Hematopoietic multipotent progenitor cell (in vitro differentiated cells): ENCODE measurements at places on chromosomes 6 and 20.

- no peak for DNase-seq
These were observed 15.4 kb downstream of the FOXC1 start for GRCh38 chr6:1624851-1625781.

DNA sequence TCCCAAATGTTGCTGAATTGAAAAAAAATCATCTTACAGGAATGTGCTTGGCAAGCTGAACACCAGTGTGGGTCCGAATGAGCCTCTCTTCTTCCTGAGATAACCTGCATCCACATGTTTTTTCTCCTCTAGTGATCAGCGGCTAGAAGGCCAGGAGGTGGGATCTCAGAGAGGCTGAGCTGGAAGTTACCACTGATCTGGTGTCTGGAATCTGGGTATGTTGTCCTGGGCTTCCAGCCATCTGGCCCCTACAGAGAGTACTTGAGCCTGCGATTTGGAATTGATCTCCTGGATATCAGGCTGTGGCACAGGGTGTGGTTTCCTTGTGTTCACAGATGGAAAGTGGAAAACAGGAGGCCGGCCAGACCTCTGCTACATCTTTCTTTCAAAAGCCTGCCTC is 35.9 kb downstream of the SULF2 start:
- no peak for DNase-seq

DNA sequence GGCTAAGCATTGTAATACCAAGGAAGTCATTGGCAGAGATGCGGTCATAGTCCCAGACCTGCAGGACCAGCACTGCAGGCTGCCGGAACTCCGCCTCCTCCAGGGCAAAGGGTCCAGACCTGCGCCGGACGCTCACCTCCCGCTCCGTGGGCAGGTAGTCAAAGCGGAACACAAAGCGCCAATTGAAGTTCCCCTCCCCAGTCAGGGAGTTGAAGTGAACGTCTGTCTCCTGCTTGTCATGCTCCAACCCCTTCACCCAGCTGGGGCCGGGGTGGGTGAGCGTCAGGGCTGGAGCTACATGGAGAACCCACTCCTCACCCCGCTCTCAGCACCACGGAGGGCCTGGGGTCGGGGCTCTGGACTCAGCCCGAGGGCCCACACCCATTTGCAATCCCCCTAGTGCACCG is 18.2 kb downstream of the ERGIC3 start:
- no peak for DNase-seq

GRCh38 chr20:572727-573126 is 29.1 kb upstream of the CSNK2A1 start:
- no peak for DNase-seq

GRCh38 chr6:74931558-74931957 is 274.3 kb downstream of the COL12A1 start:
- no peak for DNase-seq

GRCh38 chr6:89750338-89750737 is 69.3 kb downstream of the MDN1 start:
- DNase-seq, result no peak

DNA sequence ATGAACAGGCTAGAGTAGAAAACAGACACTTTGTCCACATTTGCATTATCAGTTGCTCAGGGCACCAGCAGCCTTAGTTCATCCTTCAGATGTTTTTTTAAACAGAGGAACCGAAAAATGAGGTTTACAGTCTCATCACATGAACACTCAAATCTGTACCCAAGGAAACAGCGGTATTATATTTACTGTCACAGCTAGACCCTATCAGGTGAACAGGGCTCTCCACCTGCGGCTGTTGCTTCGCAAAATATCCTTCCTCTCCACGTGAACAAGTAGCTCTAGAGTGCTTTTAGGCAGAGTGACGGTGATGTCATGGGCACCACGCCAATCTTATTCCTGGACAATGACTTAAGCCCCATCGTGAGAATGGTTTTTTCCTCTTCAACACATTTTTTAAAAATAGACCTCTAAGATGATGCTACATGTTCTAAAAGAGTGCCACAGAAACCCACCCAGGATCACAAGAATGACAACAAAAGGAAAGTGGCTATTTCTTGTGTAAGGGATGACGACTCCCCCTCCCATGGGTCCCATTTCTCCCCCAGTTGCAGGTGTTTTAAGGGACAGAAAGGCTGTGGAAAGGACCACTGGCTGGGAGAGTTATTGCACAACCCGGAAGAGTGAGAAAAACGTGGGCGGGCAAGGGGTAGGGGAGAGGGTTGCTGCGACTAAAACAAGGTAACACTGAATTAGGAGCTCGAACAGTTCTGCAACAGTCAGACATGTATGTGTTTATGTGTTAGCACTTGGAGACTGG is 77.7 kb downstream of the EFHC1 start:
- DNase-seq, result no peak

DNA sequence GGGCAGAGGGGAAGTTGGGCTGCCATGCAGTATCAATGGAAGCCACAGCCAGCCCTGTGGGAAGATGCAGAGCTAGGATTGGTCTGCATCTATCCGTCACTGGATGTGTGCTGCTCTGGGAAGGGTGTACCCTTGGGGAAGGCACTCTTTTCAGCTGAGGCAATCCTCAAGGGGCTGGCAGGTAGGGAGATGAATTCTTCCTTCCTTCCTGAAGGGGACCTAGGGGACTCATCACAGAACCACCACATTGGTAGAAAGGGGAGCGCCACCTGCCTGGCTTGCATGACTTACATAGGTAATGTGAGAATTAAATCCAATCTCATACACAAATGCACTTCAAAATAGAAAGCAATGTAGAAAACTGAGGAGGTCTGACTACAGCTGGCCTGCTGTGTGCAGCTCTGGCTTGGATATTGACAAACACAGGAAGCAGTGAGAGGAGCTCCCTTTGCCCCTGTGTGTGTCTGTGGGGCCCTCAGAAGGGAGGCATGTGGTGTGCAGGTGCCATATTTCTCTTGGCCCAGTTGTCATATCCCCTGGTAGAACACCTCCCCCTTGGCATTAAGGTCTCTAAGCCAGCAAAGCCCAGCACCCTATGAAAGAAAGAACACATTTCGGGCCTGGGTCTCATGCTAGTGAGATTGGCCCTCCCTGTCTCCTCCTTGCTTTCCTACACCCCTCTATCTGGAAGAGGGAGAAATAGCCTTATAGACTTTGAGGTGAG is 260.3 kb upstream of the MOCS1 start:
- no peak for DNase-seq

- DNase-seq, result no peak
These were observed 593 bp upstream of the RALGAPB start for GRCh38 chr20:38471987-38472512.

DNA sequence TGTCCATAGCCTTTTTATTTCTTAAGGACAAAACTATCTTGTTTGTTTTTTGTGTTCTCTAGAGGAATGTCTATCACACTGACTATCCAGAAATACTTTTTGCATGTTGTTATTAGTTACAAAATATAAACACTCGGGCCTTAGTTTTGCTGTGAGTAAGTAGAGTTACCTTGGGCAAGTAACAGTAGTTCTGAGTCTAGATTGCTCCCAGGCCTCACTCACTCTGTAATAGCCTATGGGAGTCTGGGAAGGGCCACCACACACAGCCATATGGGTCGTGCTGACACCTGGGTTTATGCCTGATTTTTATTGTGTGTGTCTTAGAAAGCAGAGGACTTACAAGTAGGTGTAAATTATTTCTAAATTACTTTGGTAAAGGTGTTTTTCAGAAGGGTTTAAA is 185.8 kb downstream of the TMEM242 start:
- DNase-seq, result no peak

GRCh38 chr6:152209211-152209610 is 401.7 kb downstream of the ESR1 start:
- no peak for DNase-seq

DNA sequence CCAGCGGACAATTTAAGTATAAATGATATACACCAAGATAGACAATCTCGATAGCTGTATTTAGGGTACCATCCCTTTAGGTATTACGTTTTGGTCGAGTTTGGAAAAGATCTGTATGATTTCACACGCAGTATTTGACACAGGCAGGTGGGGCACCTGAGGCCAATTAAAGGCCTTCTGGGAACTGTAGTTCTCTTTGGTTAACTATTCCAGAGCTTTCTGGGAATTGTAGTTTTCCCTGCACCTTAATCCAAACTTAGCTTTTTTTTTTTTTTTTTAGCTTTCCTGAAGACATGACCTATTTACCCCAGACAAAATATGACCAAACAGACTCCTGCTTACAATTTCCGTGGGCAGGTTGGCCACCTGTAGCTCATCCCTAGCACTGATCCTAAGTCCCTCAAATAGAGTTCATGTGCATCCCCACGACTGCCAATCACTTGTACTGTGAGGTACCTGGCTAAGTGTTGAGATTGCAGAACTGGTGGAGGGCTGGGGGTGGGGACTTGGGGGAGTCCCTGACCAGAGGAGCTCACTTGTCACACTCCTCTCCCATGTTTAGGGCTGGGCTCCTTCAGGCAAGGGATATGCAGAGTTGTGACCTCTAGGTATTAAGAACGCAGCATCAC is 999 bp upstream of the EHMT2 start:
- DNase-seq, result no peak

- no peak for DNase-seq
These were observed 598 bp downstream of the FABP7 start for GRCh38 chr6:122780114-122780513.

- peak; percentile 87 for DNase-seq
These were observed 2.3 kb downstream of the TUBB start for GRCh38 chr6:30722280-30723112.

- no peak for DNase-seq
These were observed 9.0 kb upstream of the SLC2A10 start for GRCh38 chr20:46700481-46700880.

GRCh38 chr6:145271040-145271439 is 464.3 kb downstream of the EPM2A start:
- no peak for DNase-seq

DNA sequence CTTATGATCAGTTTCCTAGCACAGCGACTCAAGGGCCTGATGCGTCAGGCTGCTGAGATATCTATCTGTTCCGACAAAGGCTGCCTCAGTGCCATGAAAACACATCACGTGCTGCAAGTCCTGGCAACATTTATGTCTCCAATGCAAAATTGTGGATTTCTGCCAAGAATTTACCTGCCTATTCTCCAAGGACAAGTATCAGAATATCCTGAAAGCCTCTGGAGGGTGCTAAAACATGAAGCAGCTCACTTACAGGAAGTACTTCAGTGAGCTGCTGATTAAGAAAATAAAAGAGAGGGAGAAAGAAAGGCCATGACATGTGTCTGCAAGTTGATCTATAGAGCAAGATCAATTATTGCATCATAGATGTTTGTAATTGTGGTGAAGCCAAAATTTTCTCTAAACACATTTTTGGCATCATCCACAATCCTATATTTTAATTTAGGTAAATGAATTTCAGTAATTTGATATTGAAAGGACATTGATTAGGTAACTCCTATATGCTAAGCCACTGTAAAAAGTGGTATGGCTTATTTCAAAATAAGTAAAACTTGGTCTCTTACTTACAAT is 25.8 kb upstream of the TPBG start:
- DNase-seq, result no peak

DNA sequence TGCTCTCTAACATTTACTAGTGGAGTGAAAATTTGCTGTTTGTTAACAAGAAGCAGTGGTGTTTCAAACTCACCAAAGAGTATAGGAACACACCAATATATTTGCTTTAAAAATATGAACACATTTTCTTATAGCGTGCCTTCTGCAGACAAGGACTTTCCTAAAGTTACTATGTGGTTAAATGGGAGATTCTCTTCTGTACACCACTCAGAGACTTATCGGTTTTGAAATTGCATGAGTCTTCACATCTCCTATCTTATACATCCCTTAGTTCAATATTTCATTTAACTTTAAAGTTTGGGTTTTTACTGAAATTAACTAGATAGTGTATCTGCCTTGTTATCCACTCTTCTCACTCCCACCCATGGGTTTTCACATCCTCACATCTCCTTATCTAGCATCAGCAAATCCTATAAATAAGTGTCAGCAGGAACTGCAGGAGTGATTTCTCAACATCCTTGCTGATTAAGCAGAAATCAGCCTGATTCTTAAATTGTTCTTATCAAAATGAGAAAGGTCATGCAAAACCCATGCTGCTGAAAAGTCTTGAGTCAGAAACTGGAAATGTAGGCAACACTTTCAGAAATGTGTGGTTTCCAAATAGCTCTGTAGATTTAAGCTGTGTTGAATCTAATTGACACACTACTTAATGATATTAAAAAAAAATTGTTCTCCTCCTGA is 1075.6 kb upstream of the GJE1 start:
- no peak for DNase-seq

DNA sequence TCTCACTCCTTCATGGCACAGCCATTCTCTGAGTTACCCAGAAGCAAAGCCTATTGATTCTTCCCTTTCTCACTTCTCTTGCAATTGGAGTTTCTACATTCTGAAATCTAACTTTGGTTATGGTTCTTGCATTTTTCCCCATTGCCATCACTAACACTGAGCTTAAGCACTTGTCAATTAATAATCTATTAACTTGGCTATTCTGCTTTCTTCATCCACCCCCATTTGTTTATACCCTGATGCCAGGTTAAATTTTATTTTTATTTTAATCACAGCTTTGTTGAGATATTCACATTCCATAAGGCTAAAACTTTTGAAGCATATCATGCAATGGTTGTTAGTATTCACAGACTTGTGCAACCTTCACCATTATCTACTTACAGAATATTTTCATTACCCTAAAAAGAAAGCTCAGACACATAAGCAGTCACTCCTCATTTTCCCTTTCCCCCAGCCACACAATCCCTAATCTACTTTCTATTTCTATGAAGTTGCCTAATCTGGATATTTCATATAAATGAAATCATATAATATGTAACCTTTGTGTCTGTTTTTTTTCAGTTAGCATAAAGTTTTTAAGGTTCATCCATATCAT is 222.3 kb downstream of the UBE3D start:
- no peak for DNase-seq

GRCh38 chr6:158323561-158323958 is 11.3 kb downstream of the TULP4 start:
- no peak for DNase-seq

DNA sequence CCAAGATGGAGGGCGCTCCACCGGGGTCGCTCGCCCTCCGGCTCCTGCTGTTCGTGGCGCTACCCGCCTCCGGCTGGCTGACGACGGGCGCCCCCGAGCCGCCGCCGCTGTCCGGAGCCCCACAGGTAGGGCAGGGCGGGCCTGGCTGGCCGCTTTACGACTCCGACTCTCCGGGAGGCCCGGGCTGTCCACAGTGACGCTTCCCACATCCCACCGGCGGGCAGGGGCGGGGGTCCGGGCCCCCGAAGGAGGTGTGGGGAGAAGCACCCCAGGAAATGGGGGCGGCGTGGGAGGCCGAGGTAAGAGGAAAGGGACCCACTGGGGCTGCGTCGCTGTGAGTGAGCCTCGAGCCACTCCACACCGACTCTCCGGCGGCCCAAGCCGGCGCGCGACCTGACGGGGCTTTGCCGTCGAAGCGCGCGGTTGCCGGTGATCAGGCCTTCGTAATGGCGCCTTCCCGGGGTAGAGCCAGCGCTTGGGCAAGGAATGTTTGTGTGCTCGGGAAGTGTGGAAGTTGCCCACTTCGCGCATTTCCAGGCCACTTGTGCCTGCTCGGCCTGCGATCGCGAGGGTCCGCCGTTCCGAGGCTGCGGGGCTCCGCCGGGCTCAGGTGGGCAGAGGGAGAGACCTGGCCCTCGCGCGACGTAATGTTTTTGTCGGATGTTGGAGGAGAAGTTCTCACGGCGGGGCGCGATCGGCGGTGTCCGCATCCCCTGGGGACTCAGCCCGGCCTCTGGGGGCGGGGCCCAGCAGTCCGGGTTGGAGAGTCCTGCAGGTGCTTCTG is 427 bp downstream of the GINM1 start:
- DNase-seq, result peak; percentile 63
